Spleen (tissue), 13 donors: ENCODE measurements at places on chromosomes 3 and 15. TPM values are rescaled to one million over a fixed set of nuclear protein-coding genes. Genes with fewer than 3 reads are reported as not detected.

DNA sequence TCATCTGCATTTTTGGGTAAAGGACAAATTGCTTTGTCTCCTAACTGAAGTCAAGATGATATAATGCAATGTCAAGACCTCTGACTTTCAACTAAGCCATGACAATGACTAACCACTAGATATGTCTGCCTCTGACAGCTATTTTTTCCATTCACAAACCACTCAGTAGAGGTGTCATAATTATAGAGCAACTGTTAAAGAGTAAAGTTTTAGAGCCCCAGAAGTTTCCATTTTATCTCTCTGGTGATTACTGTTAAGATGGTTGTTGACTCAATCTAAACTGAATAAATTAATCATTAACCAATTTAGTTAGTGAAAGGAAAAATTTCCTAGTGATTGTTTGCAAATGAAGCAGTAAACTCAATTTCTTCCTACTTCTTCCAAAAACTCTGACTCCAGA is 779.9 kb downstream of the GRM7 start:
- no peak for DNase-seq
- no peak overlapping the region for H3K4me3 ChIP-seq
- no peaks in the 10 kb centered on the region for H3K27me3 ChIP-seq

DNA sequence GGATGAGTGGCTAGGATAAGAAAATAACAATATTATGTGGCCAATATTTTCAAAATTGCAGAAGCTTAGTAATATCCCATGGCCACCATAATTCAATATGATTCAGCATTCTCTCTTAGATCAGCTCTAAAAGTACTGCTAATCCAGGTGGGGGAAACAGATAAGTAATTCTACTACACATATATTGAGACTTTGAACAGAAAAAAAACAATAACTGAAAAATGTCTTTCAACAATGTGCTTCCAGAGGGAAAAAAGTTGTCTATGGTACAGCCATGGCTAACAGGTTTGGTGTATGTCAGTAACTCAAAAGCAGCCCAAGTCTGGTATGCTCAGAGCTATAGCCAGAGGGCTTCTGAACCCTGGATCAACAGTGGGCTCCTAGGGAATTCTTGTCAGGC is 42.4 kb upstream of the PPIB start:
- no peak overlapping the region for H3K27ac ChIP-seq
- no peaks in the 10 kb centered on the region for H3K27me3 ChIP-seq
- DNase-seq = no peak
- peaks cover 68% of the 10 kb centered on the region for H3K36me3 ChIP-seq
- no peaks in the 10 kb centered on the region for H3K4me1 ChIP-seq
- no peak overlapping the region for H3K4me3 ChIP-seq

GRCh38 chr3:124469555-124469954 is 260.7 kb upstream of the UMPS start:
- no peaks in the 10 kb centered on the region for H3K36me3 ChIP-seq
- H3K27ac ChIP-seq = no peak overlapping the region
- H3K4me3 ChIP-seq = no peak overlapping the region
- DNase-seq = no peak

GRCh38 chr15:51580982-51581381 is 41.6 kb downstream of the DMXL2 start:
- no peaks in the 10 kb centered on the region for H3K4me1 ChIP-seq
- no peaks in the 10 kb centered on the region for H3K36me3 ChIP-seq
- H3K4me3 ChIP-seq = no peak overlapping the region
- no peaks in the 10 kb centered on the region for H3K27me3 ChIP-seq

- peaks cover 48% of the 10 kb centered on the region for H3K4me1 ChIP-seq
- peaks cover 42% of the 10 kb centered on the region for H3K36me3 ChIP-seq
- DNase-seq = no peak
These were observed 3.2 kb downstream of the CCDC71 start for GRCh38 chr3:49162751-49163419.

DNA sequence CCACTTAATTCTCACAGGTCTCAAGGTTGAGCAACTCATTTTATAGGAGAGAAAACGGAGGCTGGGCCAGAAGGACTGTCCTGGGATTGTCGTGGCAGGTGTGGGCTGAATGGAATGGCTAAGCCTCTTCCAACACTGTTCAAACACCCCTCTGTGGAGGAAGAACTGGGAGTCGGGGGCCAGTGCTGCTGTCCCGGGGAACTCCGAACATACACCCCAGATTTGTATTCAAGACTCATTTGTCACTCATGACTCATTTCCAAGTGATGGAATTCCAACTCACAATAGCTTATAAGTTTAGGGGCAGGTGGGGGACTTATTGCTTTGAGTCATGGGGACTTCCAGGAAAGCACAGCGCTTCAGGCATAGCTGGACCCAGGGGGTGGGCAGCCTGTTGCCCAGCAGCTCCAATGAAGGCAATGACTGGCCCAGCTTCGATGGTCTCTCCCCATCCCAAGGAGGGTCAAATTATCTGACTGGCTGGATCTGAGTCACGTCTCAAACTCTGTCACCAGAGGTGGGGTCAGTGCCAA is 72.5 kb downstream of the TM2D3 start:
- no peak for DNase-seq
- H3K36me3 ChIP-seq = no peaks in the 10 kb centered on the region
- no peak overlapping the region for H3K27ac ChIP-seq

CHCHD4 gene
- total RNA-seq = 9.5 TPM
